Inflammatory macrophage (primary cell): ENCODE measurements at places on chromosomes 7 and 10.
A peak's percentile ranks its signal among the peaks of the same experiment; 100 is the strongest.

GRCh38 chr10:112182784-112183328, 709 bp downstream of the GPAM start:
- DNase-seq: peak; percentile 3

GRCh38 chr10:113426181-113426877, 126.5 kb upstream of the HABP2 start:
- no peak for DNase-seq

GRCh38 chr10:96044736-96045135, 1.4 kb downstream of the CCNJ start:
- peak; percentile 74 for DNase-seq

- DNase-seq: no peak
Measured at GRCh38 chr7:128693373-128694015, 21.4 kb downstream of the GARIN1A start.

- no peak for DNase-seq
Measured at GRCh38 chr7:143265017-143265693, 1.9 kb downstream of the GSTK1 start.

DNA sequence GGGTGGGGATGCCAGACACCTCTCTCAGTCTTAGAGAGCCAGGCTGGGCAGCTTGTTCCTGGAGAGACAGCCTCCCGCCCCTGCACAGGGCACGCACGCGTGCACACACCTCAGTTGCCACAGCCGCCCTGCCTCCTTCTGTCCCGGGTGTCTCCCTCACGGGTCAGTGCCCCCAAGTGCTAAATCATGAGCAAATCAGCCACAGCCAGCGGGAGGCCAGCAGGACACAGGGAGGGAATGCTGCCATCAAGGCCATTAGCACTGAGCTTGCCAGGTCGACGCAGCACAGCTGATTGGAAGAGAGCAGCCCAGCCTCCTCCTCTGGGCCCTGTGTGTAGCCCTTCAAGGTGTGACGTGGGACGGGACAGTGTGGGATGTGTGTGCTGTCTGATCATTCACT, 130.4 kb downstream of the CDH23 start:
- no peak for DNase-seq

DNA sequence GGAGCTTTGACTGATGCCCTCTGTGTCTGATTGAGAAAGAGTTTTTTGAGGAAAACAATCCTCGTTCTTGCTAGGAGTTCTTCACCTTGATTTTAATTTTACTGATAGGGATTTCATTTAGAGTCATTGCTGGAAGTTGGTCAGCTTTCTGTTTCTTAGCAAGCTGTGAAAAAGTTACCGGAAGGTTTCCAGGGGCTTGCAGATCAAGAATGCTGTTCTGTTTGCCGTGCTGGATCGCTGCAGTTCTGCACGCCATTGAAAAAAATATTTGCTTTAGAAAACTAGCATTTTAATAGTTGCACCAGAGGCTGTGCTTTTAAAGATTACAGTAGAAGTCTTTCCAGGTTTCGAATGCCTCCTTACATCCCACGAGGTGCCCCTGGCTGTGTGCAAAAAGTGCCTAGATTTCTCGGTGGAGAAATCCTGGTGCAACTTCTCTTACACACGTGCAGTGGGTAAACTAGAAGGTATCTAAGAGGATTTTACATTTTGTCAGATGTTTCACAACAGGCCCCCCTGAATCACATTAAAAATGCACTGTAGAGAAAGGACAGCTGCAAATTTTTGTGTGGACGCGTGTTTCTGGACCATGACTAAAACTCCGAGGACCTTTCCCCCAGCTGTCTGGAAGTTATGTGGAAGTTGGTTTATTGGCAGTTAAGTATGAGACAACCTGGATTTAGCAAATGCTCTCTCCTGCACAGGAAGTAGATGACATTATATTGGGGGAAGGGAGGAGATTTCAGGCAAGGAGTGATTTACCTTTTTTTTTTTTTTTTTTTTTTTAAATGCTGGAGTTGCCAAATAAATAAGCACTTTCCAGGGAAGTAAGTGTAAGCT, 5.8 kb downstream of the TCF7L2 start:
- peak; percentile 36 for DNase-seq

- no peak for DNase-seq
Measured at GRCh38 chr7:34066411-34066810, 161.1 kb downstream of the BMPER start.

- DNase-seq: no peak
Measured at GRCh38 chr10:63430091-63430998, 35.4 kb downstream of the JMJD1C start.

DNA sequence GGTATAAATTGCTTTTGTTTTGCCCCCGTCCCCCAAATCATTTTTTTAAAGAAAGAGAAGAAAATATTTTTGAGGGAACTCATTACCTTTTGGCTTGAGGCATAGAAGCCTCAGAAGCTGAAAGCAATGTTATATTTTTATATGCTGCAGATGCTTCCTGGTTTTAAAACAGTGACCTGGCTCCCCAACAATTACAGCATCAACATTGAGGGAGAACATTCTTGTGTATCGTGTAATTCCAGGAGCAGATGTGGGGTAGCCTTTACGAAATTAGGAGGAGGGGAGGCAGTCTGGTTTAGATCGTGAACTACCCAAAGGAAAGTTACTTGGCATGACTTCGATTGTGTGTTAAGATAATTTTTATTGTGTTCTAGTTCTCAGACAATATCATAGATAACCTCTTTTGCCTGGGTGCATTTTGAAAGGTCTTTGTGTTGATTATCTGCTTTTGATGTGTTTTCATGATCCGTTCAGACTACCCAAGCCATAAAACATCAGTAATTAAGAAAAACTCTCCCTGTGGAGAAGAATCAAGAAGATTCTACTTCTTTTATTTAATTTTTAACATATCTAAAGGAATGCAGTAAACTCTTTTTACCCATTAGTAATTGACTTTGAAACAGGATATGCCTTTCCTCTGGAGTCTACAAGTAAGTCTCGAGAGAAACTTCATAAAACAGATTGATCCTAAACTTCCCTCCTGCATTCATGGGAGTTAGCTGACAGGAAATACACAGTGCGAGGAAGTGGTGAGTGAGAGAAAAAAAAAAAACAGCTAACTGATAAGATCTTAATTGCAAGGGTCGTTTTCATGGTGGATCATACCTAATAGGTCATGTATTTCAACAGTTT, 141.4 kb downstream of the KIAA1217 start:
- no peak for DNase-seq
